ENCODE measurements at places on chromosomes 6 and 20.

DNA sequence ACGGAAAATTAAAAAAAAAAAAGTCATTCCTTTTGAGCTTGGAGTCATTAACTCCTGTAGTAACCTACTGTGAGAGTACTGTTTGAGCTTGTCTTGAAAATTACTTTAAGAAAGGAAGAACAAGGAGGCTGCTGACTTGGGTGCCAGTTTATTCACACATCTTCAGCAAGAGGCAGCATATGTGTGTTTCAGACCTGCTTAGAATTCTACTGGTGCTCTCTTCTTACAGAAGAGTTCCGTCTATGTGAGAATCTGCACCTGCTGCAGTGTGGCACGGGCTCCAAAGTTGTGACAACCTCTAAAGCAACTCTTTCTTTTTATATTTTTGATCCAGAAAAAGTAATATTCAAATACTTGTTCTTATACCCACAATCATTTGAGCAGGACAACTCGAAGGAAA, 117.4 kb upstream of the SOX4 start:
- DNase-seq, result no peak

DNA sequence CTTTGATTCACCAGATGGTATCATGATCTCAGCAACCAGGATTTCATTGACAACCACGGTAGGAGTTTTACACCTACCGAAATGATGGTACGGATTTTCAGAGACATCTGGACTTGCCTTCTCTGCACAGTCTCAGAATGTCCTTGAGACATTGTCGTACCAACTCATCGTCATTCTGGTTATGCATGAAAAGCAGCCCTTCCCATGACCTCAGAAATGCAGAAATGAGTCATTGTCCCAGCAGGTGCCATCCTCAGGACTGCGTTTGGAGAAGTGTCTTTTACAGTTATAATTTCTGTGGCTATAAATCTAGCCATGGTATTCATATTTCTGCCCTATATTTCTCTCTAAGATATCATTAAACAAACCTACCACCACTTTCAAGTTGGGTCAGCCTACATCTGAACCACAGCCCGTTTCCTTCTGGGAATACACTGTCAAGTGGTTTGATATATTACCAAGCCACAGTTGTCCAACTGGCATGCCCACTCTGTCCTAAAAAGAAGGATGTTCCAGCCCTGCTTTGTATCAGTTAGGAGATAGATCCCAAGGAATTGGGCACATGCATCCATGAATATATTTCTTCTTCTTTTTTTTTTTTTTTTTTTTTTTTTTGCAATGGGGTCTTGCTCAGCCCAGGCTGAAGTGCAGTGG, 7.5 kb upstream of the BFSP1 start:
- DNase-seq, result no peak

DNA sequence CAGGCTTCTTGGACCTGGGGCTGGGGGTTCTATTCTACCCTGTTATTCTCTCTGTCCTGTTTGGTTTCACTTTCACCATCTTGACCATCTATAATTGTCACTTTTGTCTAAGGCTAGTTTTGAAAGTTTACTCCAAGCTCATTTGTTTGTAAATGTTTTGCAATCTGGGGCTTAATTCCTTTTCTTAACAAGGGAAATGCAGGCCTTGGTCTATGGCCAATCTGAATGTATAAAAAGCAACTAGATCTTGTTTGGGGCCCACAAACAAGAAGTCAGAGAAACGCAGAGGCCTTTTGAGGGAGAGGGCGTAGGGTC, 86.3 kb upstream of the PREP start:
- no peak for DNase-seq

DNA sequence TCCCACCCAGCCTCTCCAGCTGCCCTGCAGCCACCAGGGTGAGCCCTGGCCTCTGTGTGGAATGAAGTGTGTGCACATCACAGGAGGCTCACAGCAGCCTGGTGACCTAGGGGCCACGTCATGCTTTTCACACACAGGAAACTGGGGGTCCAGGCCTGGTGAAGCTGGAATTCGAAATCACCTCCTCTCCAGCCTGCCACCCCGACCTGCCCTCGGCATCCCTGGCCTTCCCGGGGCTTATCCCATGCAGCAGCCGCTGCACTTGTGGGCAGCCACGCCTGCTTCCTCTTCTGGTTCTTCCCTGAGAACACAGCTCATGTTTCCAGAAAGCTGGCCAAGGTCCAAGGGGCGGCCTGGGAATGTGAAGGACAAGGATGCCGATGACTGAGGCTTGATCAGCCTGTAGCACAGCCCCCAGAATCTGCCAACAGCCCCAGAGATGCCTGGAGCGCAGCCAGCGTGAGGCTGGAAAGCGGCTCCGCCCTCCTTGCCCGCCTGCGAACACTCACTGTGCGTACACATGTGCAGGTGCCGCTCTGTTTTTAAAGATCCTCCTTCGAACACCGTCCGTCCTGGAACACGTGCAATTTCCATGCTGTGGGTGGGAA, 4.2 kb upstream of the NTSR1 start:
- no peak for DNase-seq

DNA sequence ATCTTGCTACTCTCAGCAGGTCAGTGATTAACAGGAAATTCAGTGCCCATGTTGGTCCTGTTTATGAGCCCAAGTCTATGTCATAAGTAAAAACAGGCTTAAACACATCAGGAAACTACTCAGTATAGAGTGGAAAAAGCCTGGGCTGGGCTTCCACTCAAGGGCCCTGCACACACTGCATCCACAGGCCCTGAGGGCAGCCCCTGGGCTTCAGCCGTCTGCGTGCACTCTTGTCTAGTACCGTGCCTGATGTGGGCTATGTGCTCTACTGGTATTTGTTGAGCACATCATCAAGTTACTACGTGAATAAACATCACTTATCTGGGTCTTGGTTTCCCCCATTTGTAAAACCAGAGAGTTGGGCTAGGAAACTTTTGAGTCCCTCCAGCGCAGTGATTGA, 135.2 kb downstream of the PACRG start:
- DNase-seq, result no peak

- no peak for DNase-seq
Measured at GRCh38 chr6:98041921-98042320, 758.9 kb upstream of the MMS22L start.

GRCh38 chr6:48471326-48471725, 360.3 kb upstream of the PTCHD4 start:
- no peak for DNase-seq

DNA sequence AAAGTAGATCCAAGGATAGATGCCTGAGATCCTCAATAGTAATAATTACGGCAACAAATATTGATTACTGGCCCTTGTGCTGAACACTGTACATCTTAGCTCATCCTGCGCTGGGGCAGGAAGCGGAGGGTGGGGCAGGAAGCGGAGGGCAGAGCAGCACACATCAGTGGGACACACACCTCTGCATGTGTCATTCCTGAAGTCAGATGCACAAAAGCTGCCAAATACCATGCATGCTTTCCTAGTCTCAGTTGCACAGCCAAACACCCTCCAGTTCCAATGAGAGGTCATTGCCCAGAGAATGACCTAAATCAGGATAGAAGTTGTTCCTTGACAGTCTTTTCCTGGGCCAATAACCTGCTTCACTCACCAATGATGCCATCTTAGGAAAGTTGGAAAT, 74.4 kb upstream of the FOXC1 start:
- DNase-seq, result no peak

GRCh38 chr20:12414446-12415274, 497.0 kb downstream of the BTBD3 start:
- DNase-seq, result no peak

GRCh38 chr20:16974855-16975162, 226.7 kb downstream of the OTOR start:
- no peak for DNase-seq

- DNase-seq, result no peak
Measured at GRCh38 chr6:112457886-112458285, 110.8 kb downstream of the RFPL4B start.

GRCh38 chr6:146578054-146578453, 20.7 kb upstream of the ADGB start:
- DNase-seq, result no peak

DNA sequence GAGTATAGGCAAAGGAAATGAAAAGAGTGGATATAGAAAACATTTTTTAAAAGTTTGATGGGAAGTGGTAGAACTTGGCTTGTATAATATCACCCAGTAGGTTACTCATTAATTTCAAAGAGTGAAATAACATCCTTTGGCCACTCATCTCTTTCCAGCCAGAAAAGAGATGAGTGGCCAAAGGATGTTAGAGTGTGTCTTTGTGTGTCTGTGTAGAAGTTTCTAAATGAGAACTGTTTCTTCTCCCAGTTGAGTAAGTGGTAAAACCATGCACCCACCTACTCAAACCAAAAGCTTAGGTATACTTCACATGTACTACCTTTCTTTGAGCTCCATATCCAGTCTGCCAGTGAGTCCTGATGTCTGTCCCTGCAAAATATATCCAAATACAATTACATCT, 47.7 kb upstream of the TMEM244 start:
- no peak for DNase-seq

DNA sequence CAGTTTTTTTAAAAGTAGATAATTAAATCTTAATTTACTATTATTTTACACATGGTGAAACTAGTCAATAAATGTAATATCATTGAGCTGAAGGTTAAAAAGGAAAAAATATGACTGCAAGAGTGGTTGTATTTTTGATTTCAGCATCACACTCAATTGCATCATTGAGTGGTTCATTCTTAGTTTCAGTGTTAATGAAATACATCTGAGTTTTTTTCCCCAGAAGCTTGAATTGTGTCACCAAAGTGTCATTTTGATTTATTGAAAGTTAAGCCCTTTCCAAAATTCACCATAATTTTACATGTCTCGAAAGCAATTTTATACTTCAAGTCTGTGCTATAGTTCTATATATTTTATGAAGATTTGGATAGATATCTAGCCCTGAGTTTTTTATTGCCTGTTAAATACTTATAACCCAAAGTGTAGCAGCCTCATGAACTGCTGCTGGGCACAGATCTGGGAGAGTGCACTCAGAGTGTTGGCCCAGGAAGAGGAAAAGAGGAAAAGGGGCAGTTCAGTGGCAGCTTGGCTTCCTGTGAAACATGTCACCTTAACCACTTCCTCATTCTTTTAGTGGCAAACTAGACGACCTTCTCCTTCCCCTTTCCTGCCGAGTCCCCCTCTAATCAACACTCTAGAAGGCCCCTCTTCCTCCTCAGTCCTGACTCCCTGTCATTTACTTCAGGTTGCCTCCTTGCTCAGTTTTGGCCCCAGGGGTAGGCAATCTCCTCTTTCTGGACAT, 140.7 kb downstream of the ESR1 start:
- no peak for DNase-seq

- DNase-seq, result no peak
Measured at GRCh38 chr6:85679445-85680123, 36.9 kb upstream of the SYNCRIP start.

GRCh38 chr6:80329496-80329895, 223.0 kb downstream of the BCKDHB start:
- DNase-seq, result no peak

GRCh38 chr6:39365281-39366074, 43.0 kb upstream of the KCNK16 start:
- no peak for DNase-seq

GRCh38 chr20:46893877-46894578, 615 bp upstream of the EYA2 start:
- no peak for DNase-seq

DNA sequence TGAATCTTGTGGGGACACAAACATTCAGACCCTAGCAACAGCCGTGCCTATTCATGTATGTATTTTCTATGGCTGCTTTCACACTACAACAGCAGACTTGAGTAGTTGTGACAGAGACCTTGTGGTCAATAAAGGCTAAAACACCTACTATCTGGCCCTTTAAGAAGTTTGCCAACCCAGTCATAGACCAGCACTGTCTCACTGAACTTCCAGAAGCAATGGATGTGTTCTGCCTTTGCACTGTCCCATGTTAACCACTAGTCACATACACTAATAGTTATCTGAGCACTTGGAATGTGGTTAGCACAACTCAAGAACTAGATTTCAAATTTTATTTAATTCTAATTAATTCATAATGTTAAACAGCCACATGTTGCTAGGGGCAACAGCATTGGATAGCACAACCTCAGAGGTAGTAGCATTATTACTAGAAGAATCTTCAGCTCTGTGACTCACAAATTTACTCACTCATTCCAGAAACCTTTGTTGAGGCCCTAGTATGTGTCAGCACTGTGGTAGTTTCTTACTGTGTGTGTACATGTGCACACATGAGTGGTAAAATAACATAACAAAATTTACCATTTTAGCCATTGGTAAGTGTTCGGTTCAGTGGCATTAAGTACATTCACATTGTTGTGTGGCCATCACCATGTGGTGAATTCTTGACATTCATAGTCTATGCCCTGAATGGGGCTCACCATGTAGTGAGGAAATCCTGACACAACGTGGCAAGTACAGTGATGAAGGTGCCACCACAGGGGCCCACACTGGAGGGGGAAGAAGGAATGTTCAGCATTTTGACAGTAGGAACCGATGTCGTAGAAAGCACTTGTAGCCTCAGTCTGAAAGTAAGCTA, 107.3 kb downstream of the CEP57L1 start:
- no peak for DNase-seq

DNA sequence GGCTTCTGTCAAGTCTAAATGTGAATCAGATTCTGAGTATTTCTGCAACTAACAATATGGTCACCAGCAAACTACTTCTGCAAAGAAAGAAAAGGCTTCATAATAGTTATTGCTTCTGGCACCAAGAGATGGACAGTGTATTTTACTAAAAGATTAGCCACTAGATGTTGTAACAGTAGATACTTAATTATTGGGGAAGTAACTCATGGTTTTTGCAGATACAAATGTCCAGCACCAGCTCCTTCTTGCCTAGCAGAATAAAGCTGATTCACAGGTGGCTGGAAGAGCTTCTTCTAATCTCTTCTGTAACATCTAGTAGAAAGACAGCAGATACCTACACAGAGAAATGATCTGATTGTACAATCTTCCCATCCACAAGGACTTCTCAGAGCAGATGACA, 21.2 kb downstream of the ATXN1 start:
- no peak for DNase-seq

GRCh38 chr20:47174456-47175243, 181.8 kb downstream of the ZMYND8 start:
- no peak for DNase-seq

- DNase-seq, result no peak
Measured at GRCh38 chr20:710780-711450, 35.3 kb upstream of the SCRT2 start.

DNA sequence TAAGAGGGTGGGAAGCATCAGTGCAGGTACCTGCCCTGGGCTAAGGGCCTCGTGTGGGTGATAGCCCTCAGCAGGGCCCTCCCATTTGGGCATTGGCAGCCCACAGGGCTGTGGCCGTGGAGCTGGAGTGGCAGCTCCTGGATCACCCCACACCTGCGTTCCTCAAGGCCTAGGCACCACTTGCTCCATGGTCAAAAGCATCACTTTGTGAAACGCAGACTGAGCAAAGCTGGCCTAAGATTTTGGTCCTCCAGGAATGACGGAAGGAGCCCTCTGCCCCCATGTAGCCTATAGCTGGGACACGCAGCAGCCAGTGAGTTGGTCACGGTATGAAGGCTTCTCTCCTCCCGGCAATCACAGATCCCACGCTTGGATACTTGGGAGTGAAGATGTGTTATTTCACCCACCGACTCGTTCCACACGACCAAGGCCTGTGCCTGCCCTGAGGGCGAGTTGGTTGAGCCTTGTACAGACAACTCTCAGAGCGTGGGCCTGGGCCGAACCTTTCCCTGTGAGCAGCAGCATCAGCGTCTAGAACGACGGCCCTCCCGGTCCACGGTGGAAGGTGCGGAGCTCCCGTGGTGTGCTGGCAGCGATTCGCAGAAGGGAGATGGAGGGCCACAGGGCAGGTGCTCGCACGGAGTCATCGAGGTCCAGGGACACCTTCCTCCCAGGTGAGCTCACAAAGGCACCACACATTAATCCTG, 39.7 kb downstream of the THBS2 start:
- no peak for DNase-seq

All from stimulated activated CD8-positive, alpha-beta memory T cell treated with anti-CD3 and anti-CD28 coated beads, Interleukin-2, amount 100 ng/mL, for 48 hours (primary cell).